Bronchial epithelial cell (primary cell): ENCODE measurements at places on chromosomes 7 and 10.

- no peak for DNase-seq
These were observed 108.9 kb upstream of the MKLN1 start for GRCh38 chr7:131218727-131219128.

DNA sequence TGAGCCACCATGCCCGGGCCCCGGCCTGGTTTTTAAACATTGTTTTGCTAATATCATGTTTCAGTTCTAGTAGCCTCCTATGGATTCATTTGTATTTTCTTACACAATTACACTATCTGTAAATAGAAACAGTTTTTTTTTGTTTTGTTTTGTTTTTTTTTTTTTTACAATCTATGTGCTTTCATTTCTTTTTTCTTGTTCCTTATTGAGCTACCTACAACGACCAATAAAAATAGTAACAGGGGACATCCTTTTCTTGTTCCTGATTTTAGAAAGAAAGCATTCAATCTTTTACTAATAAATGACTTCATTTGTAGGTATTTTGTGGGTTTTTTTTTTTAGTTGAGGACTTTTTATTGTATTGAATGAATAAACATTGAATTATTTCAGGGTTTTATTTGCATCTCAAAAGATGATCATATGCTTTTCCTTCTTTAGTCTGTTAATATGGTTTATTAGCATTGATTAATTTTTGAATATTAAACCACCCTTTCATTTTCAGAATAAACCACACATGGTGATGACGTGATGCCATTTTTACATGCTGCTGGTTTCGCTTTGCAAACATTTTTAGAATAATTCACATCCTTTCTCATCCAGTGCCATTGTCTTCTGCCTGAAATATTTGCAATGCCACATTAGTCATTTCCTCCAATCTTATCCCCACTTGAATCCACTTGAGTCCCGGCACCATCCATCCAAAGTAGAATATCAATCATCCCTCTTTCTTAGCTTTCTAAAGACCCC lies 18.1 kb upstream of the AKR1E2 start:
- DNase-seq = peak; percentile 93

DNA sequence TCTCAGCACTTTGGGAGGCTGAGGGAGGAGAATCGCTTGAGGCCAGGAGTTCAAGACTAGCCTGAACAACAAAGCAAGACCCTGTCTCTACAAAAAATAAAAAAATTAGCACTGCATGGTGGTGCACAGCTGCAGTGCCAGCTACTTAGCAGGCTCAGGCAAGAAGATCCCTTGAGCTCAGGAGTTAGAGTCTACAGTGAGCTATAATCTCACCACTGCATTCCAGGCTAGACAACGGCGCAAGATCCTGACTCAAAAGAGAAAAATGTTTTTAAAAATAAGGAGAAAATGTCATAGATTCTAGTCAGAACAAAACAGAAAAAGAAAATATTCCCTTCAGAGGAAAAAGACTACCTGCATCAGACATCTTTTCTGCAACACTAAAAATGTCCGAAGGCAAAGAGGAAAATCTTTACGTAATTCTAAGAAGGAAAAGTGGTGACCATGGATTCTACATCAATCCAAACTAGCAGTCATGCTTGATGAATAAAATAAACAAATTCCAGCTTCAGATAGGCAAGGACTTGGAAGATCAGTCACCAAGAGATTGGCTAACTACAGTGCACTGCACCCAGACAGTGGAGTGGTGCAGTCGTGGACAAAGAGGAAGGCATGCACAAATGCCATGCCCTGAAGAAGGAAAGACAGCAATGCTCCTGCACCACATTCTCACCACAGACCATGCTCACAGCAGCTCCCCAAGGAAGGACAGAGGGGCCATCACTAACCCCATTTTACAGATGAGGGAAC lies 54.3 kb downstream of the ERCC6 start:
- no peak for DNase-seq

DNA sequence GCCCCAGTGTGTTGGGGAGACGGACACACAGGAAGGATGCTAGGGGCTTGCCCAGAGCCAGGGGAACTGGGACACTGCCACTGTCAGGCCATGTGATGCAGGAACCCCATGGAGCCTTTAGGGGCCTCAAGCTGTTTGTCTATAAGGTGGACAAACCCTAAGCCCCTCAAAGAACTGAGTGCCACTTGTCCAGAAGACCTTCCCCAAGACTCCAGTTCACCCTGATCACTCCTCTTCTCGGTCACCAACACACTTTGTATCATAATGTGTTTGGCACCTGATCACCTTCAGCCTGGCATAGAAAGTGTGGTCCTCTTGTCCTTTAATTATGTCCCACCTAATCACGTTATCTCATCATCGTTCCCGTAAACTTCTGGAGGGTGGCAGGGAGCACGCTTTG lies 700 bp downstream of the H2BK1 start:
- DNase-seq = no peak

- no peak for DNase-seq
These were observed 58.2 kb downstream of the YKT6 start for GRCh38 chr7:44258865-44259546.

GRCh38 chr10:119290301-119291048 lies 83.1 kb downstream of the GRK5 start:
- DNase-seq = peak; percentile 6

- DNase-seq = no peak
These were observed 25.2 kb downstream of the VCL start for GRCh38 chr10:74022926-74023629.
